ENCODE measurements at places on chromosomes 12 and 14.

DNA sequence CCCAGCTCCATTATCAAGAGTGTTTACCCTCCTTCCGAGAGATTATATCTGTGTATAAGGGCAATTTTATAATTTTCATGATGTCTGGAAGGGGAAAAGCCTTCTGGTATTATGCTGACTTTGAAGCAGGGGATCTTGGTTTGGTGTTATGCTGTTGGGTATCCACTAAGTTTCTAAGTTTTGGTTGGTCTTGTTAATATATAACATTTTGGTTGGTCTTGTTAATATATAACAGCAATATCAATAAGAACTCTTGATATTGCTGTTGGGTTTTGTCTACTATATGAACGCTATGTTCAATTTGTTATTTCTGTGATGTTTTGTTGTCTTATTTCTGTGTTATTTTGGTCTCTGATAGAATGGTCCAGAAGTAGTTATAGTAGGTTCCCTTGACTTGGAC, 349.2 kb upstream of the LRFN5 start:
- no peak for DNase-seq

DNA sequence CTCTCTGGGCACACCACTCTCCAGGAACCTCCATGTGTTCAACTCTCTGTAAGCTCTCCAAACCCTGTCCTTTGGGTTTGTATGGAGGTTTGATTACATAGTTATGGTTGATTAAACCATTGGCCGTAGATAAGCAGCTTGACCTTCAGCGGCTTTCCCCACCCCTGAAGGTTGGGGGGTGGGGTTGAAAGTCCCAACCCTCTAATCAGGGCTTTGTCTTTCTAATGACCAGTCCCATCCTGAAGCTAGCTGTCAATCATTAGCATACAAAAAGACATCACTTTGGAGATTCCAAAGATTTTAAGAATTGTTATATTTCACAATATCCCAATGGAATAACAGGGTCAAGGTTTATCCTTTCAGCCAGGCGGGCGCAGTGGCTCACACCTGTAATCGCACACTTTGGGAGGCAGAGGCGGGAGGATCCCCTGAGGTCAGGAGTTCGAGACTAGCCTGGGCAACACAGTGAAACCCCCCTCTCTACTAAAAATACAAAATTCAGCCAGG, 8.4 kb downstream of the FAM186A start:
- DNase-seq = no peak

DNA sequence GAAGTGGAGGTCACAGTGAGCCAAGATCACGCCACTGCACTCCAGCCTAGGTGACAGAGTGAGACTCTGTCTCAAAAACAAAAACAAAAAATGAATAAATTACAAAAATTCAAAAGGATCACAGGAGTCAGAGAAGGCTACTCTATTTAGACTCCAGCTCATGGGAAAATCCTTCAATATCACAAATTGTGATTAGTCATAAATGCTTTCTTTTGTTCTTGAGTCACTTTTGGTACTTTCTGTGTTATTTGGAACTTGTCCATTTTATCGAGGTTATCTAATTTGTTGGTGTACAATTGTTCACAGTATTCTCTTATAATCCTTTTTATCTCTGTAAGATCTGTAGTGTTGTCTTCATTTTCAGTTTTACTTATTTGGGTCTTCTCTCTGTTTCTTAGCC, 18.9 kb downstream of the ALDH2 start:
- DNase-seq = no peak

- no peak for DNase-seq
Measured at GRCh38 chr12:53592426-53592825, 33.8 kb downstream of the ATF7 start.

DNA sequence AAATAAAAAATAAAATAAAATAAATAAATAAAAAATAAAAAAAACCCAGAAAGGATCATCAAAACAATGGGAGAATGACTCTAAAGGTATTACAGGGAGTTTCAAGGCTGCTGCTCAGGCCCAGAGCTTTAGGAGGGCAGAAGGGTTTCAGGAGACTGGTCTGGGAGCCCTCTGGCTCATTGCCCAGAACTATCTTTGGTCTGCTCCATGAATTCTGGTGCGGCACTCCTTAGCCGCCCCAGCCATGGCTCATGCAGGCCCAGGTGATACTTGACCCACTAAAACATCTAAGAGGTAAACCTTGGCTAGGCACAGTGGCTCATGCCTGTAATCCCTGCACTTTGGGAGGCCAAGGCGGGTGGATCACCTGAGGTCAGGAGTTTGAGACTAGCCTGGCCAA, 14.7 kb upstream of the TMED10 start:
- no peak for DNase-seq

GRCh38 chr12:76643438-76643837, 83.9 kb upstream of the OSBPL8 start:
- no peak for DNase-seq

GRCh38 chr14:91891721-91892220, 24.4 kb upstream of the TC2N start:
- DNase-seq = no peak

- DNase-seq = no peak
Measured at GRCh38 chr12:93616584-93617101, 44.2 kb downstream of the SOCS2 start.

DNA sequence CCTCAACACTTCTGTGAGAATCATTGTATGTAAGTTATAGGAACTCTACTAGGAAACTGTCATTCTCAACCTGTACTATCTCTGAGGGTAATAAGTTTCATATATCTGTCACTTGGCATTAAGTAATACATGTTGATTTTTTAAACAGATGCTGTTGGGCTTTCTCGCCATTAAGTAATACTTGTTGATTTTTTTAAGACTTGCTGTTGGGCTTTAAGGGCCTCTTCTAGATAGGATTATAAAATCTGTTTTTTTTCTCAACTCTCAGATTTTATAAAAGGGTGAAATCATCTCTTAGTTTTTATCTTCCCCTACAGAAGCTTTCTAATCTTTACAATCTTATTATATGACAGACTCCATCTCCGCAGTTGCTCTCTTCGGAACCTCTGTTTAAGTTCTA, 5.6 kb downstream of the WASHC4 start:
- DNase-seq = no peak

GRCh38 chr14:45065540-45065939, 18.4 kb upstream of the PRPF39 start:
- DNase-seq = no peak

GRCh38 chr12:31702047-31702446, 26.8 kb downstream of the AMN1 start:
- no peak for DNase-seq

DNA sequence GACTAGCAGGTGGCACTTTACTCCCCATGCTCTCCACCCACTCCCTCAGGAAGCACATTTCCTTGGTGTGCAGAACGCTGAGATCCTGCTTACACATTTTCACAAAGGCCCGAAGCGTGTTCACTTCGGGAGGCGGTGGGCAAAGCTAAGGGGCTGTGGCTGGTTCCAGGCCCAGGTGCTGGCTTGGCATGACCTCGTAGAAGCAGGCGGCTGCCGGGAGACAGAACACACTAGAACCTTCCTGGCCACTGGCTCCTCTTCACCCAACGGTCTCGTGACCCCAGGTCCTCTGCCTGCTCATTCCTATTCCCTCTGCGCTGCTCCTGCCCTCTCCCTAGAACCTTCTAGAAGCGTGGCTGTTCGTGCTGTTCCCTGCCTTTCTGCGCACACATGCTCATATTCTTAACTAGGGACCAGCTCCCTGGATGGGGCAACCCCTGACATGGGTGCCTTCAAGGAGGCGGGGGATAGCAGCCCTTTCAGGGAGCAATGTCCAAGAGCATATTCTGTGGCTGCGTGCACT, 43.3 kb downstream of the ATP23 start:
- no peak for DNase-seq

- DNase-seq = no peak
Measured at GRCh38 chr12:24997970-24998582, 49.2 kb upstream of the BCAT1 start.

DNA sequence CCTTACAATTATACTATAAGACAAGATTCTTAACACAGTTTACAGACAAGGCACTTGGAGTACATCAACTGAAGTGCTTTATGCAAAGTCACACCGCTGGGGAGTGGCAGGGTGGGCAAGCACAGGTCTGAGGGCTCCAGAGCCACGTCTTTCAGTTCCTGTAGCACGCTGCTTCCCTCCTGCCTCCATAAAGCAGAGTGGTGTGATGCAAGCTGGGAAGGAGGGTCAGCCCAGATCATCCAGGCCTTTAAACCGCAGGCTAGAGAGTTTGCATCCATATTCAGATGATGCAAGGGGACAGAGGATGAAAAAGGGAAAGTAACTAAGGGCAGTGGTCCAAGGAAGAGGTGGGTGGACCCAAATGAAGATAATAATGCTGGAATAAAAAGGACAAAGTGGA, 132.6 kb downstream of the ITPR2 start:
- DNase-seq = no peak

DNA sequence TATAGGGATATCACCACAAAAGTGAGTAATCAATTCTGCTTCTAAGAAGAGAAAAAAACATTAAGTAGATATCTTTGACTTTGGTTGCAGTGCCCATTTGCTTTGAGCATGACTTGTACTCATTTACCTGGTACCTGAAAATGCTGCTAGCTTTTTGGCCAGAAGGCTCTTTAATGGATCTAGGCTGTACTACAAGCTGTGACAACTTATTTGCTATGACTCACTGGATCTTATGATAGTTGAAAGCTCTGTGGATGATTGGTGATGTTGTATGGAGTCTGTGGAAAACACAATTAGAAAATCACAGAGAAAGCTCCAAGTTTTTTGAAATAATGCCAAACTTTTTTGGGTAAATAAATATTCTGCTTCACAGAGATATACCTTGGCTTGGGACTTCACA, 960.9 kb upstream of the FBXO33 start:
- no peak for DNase-seq

DNA sequence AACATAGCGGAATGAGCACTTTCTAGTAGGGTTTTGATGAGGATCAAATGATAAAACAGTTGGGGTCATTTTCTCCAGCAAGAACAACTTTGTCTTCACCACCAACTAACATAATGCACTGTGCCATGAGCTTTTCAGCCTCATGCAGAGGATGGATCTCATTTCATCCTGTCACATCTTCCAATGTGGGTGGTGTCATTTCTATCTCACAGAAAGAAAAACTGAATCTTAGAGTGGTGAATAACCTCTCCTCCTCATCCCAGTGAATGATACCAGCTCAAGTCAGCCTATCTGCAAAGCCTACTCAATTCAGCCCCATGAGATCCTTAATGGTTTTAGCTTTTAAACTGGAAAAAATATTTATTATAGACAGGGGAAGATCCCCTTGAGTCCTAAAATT, 1147.2 kb downstream of the VRK1 start:
- DNase-seq = no peak

GRCh38 chr12:114443607-114444421, 37.9 kb upstream of the TBX5 start:
- DNase-seq = no peak

- DNase-seq = no peak
Measured at GRCh38 chr14:104144453-104144790, 6.0 kb downstream of the KIF26A start.

DNA sequence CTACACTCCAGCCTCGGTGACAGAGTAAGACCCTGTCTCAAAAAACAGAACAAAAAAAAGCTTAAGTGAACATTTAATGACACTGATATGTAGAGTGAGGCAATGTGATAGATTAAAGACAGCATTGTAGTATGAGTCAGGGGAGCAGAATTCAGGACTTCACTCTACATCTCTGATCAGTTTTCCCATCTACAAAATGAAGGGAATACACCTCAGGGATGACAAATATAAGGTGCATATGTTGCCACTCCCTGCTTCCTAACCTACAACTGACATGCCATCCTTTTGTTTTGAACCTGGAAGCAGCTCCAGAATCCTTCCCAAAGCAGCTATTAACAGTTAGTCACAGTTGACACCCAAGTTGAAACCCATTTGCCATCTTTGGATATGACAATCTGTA, 30.9 kb upstream of the STRN3 start:
- no peak for DNase-seq

DNA sequence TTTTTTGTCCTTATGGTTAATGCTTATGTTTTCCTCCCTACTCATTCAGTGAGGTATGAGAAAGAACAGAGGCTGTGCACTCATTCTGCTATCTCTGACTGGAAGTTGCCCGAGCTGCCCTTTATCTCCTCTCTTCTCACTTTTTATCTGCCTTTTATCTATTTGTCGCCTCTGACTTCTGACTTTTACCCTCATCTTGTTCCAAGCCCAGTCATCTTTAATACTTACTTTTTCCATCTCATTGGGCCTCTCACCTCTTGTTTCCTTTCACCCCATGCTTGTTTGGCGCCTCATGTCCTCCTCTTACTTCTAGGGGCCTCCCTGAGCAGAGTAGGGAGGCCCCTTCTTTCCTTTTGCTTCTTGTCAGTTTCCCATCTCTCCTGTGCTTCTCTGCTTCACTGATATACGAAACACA, 50.7 kb downstream of the DIP2B start:
- no peak for DNase-seq

- no peak for DNase-seq
Measured at GRCh38 chr12:116955382-116956021, 44.8 kb downstream of the FBXW8 start.

GRCh38 chr12:80317307-80317706, 126.7 kb upstream of the PTPRQ start:
- DNase-seq = no peak

- no peak for DNase-seq
Measured at GRCh38 chr14:36625436-36625835, 36.2 kb upstream of the PAX9 start.

- DNase-seq = no peak
Measured at GRCh38 chr12:118430516-118430915, 54.2 kb downstream of the SUDS3 start.

DNA sequence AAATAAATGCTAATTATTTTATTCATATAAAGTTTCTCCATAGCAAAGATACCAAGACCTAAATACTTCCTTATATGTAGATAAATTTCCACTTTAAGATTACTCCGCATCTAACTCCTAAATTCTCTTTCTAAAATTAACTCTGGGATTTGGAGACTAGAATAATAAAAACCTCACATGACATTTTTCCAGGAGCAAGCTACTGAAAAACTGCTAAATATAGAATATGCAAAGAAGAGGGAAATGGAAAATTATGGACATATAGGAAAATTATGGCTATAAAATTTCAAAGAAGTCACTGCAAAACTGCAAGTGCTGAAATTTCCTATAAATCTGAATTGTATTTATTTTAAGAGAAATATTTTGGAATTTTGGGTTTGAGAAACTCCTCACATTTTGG, 186.2 kb downstream of the DUSP6 start:
- no peak for DNase-seq

DNA sequence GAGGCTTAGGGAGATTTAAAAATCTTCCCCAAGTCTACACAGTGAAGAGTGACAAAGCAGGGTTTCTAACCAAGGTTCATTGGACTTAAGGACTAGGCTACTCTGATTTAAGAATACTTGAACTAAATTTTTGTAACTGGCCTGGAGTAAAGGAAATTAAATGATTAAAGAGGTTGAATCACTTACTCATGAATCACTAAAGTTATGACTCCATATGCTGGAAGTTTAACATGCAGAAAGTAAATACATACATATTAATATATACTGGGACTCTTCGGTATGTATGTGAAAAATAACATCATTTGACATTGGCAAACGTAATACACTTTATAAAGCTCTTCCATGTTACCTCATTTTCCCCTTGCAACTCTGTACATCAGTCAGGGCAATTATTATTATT, 322.9 kb downstream of the KCNH5 start:
- no peak for DNase-seq

Data from activated gamma-delta T cell (primary cell).